ENCODE measurements at places on chromosomes 1 and 21. TPM values are rescaled to one million over a fixed set of nuclear protein-coding genes. Genes with fewer than 3 reads are reported as not detected.

Gene NEK2
- 3.8 TPM for total RNA-seq

Gene MNDA
- 82.3 TPM for total RNA-seq

Gene SPOCD1
- total RNA-seq = 10.9 TPM

Gene ALDH9A1
- total RNA-seq = 69.6 TPM

Gene KRTAP19-8
- not detected for total RNA-seq

DNA sequence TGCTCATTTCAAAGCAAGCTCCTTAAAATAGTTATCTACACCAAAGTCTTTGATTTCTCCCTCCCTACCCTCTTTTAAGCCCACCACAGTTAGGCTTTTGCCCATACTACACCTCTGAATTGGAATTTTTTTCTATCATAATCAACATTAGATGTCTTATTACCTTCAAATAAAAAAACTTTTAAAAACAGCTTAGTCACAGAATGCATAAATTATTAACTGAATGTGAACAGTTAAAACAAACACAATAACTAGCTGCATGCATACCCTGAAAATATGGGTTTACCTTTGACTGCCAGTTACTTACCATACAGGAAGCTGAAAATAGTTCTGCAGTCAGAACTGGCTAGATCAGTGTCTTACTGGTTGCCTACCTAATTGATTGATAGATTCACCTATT, 210.9 kb downstream of the TGFB2 start:
- H3K4me3 ChIP-seq = no peak overlapping the region
- H3K27ac ChIP-seq = no peak overlapping the region
- H3K27me3 ChIP-seq = no peaks in the 10 kb centered on the region
- no peaks in the 10 kb centered on the region for H3K4me1 ChIP-seq

GRCh38 chr1:230938924-230939368, 39.7 kb downstream of the TTC13 start:
- H3K27me3 ChIP-seq = no peaks in the 10 kb centered on the region
- H3K27ac ChIP-seq = no peak overlapping the region
- no peaks in the 10 kb centered on the region for H3K4me1 ChIP-seq
- H3K36me3 ChIP-seq = no peaks in the 10 kb centered on the region
- H3K4me3 ChIP-seq = no peak overlapping the region

DNA sequence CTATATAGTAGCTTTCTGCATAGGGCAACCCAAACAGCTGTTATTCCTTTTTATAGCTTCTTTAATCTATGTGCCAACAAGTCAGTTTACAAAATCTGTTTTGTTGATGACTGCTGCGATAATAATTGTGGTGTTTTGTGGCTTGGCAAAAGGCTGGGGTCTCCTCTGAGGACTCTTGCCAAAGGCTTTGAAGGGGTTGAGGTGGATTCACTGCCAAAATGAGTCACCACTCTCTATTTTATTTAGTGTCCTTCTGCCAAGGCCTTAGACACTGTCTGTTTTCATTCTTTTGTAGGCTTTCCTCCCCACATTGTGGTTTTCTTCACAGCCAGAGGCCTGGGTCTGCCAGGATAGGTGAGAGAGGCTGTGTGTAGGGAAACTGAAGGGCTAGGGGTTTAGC, 161.8 kb downstream of the NFIA start:
- no peak overlapping the region for H3K4me3 ChIP-seq
- H3K27ac ChIP-seq = no peak overlapping the region
- peaks cover 20% of the 10 kb centered on the region for H3K4me1 ChIP-seq
- H3K27me3 ChIP-seq = no peaks in the 10 kb centered on the region

- H3K4me1 ChIP-seq = peaks cover 6% of the 10 kb centered on the region
- DNase-seq = no peak
- H3K27me3 ChIP-seq = no peaks in the 10 kb centered on the region
- H3K36me3 ChIP-seq = no peaks in the 10 kb centered on the region
- no peak overlapping the region for H3K27ac ChIP-seq
These were observed 117.2 kb downstream of the CNIH3 start for GRCh38 chr1:224733027-224733911.

DNA sequence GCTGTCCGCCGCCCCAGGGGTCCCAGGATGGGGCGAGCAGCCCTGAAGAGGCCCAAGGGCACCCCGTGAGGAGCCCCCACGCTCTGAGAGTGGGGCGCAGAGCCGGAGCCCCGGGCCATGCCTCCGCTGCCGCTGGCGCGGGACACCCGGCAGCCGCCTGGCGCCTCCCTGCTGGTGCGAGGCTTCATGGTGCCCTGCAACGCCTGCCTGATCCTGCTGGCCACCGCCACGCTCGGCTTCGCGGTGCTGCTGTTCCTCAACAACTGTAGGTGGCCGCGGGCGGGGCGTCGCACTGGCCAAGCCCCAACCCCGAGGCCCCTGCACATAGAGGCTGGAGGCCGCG, 14.5 kb downstream of the AGRN start:
- DNase-seq = no peak
- H3K27me3 ChIP-seq = peaks cover 80% of the 10 kb centered on the region
- no peak overlapping the region for H3K4me3 ChIP-seq
- no peaks in the 10 kb centered on the region for H3K36me3 ChIP-seq
- H3K27ac ChIP-seq = no peak overlapping the region

DNA sequence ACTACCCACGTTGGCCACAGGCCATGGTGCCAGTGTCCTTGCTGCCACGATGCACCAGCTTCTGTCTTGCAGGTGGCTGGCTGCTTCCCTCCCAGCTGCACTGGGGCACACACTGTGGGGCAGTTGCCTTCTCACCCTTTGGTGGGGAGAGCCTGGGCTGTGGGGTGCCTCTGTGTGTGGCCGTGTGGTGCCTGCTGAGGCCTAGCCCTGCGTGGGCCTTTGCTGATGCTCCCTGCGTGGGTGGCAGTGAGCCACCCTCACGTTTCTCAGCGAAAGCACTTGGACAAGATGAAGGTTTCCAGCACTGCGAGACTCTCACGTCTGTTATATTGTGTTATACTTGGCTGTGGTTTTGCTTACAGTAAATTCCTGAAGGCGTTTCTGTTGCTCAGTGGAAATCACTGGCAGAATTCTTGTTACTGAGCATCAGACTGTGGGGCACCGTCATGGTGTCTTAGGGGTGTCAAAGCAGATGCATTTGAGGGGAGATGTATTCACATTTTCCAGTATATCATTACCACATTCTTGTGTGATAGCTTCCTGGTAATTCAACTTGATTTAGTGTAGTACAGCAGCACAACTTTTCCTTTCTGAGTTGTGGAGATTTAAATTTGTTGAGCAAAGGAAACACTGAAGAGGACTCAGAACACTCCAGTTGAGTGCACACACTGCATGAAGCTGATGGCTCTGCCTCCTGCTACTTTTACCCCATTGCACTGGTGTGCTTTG, 124.7 kb downstream of the PCBP3 start:
- DNase-seq = no peak
- H3K4me1 ChIP-seq = no peaks in the 10 kb centered on the region
- no peaks in the 10 kb centered on the region for H3K36me3 ChIP-seq

DNA sequence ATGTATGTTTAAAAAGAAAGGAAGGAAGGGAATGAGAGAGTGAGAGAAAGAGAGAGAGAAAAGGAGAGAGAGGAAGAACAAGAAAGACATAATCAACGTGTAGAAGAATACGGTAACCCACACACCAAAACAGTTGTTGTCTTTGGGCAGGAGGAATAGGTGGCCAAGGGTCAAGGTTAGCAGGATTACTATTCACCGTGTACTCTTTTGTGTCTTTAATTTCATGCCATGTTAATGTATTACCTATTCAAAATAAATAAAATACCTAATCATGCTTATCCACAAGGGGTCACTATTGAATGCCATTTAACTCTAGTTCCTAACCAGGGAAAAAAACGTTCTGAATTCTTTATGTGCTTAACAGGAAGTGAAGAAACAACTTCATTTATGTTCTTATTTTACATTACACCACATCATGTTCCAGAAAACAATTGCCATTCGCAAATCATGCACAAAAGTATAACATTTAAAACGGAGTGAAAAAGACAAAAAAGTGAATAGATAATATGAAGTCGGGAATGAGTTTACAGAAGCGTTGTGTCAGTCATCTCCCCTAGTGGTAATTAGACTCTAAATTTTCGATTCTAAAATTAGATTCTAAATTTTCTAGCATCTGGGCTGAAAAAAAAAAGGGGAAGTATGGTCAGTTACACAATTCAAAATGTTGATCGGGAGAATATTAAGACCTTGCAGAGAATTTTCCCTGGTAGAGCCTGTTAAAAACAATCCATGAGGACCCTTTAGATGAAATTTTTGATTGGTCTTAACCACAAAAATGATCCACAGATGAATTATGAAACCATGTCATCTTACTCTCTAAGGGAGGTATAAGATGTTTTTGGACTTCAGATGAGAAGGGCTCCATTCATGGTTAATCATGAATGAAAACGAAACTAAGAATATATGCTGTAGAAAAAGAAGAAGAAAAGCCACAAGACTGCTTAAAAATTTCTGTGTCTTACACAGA, 700 bp upstream of the KMO start:
- no peaks in the 10 kb centered on the region for H3K36me3 ChIP-seq
- H3K4me1 ChIP-seq = peaks cover 8% of the 10 kb centered on the region
- H3K27ac ChIP-seq = peak overlapping the region; percentile 83
- peak; percentile 72 for DNase-seq

DNA sequence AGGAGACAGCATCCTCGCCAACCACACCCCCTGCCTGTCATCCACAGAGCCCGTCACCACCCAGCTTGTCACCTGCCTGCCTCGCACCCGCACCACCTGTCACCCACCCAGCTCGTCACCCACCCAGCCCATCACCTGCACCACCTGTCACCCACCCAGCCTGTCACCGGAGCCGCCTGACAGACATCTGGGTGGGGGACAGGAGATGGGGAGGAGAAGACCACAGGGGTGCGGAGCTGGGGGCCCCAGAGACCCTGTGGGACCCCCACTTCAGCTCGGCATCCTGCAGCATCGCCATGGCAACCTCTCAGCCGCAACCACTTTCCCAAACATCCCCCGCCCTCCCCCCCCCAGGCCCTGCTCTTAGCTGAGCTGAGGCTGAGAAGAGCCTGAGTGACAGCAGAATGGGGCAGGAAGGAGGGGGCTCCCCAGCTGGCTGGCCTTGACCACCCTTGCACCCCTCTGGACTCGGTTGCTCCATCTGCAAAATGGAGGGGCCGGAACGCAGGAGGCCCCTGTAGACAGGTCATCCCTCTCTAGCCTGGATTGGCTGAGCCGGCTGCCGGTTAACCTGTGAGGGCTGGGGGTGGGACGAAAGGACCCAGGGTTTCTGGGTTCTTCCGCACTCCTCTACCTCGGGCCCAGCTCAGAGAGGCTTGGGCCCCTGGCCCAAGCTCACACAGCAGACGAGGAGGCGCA, 11.6 kb downstream of the AHDC1 start:
- no peak for DNase-seq
- H3K36me3 ChIP-seq = no peaks in the 10 kb centered on the region
- H3K27ac ChIP-seq = no peak overlapping the region
- H3K4me1 ChIP-seq = peaks cover 58% of the 10 kb centered on the region
- no peaks in the 10 kb centered on the region for H3K27me3 ChIP-seq
- H3K4me3 ChIP-seq = no peak overlapping the region

DNA sequence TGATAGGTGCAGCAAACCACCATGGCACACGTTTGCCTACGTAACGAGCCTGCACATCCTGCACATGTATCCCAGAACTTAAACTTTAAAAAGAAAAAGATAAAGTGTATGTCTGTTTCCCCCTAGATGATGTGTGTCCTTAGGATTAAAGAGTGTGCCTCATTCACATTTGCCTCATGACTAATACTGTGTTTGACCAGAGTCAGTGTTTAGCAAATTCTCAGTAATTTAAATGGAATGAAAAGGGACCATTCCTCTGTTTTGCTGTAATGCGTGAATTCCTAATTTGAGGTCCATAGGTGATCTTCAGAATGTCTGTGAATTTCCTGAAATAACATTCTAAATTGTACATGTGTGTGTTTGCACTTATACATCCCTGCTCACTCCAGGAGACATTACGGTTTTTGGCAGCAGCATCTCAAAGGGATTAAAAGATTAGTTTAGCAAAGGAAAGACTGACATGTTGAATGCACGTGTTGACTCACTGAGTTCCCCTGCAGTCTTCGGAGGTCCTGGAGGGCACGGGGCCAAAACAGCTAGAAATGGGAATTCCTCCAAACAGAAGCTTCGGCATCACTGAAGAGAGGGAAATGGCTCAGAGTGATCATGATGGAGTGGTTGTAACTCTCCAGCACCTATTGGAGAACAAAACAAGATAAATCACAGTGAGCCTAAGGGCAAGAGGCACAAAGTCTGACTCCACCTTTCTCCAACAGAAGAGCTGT, 19.1 kb upstream of the SLC35F3 start:
- no peak for DNase-seq
- H3K4me1 ChIP-seq = no peaks in the 10 kb centered on the region
- no peak overlapping the region for H3K4me3 ChIP-seq

GRCh38 chr21:40840401-40841125, 6.4 kb downstream of the DSCAM start:
- no peaks in the 10 kb centered on the region for H3K4me1 ChIP-seq
- DNase-seq = no peak
- no peaks in the 10 kb centered on the region for H3K36me3 ChIP-seq
- H3K27ac ChIP-seq = no peak overlapping the region
- H3K27me3 ChIP-seq = peaks cover 11% of the 10 kb centered on the region
- H3K4me3 ChIP-seq = no peak overlapping the region

GRCh38 chr1:44059664-44060355, 28.5 kb upstream of the SLC6A9 start:
- no peaks in the 10 kb centered on the region for H3K27me3 ChIP-seq
- no peak overlapping the region for H3K27ac ChIP-seq
- H3K36me3 ChIP-seq = no peaks in the 10 kb centered on the region
- no peak for DNase-seq
- H3K4me1 ChIP-seq = no peaks in the 10 kb centered on the region

GRCh38 chr1:30472526-30472925, 250.9 kb downstream of the MATN1 start:
- no peaks in the 10 kb centered on the region for H3K27me3 ChIP-seq
- DNase-seq = no peak
- no peak overlapping the region for H3K27ac ChIP-seq
- H3K36me3 ChIP-seq = no peaks in the 10 kb centered on the region
- H3K4me3 ChIP-seq = no peak overlapping the region

- DNase-seq = no peak
- H3K27ac ChIP-seq = no peak overlapping the region
- no peak overlapping the region for H3K4me3 ChIP-seq
- H3K4me1 ChIP-seq = peaks cover 99% of the 10 kb centered on the region
- no peaks in the 10 kb centered on the region for H3K27me3 ChIP-seq
- H3K36me3 ChIP-seq = no peaks in the 10 kb centered on the region
These were observed 12.2 kb downstream of the TXNIP start for GRCh38 chr1:145983960-145984830.

DNA sequence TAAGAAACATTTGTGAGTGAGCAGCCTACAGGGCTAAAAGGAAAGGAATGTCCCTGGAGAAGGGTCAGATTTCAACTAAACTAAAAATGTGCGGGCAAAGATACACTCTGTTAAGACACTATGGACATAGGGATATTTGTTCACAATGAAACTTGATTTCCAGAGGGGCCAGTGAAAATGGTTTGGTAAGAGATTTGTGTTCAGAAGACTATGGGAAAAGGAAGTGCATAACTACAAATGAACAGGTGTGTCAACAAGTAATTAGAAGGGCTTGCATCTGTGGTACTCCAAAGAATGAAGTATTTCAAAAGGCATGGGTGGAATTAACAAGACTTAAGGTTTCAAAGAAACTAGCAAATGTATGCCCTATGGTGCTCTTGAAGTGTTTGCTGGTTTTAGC, 60.4 kb downstream of the NME7 start:
- H3K4me3 ChIP-seq = no peak overlapping the region
- no peaks in the 10 kb centered on the region for H3K36me3 ChIP-seq
- DNase-seq = no peak
- H3K27me3 ChIP-seq = no peaks in the 10 kb centered on the region

Measured in left lung (tissue), 14 donors.